ENCODE measurements at places on chromosomes 11 and 22.

GRCh38 chr11:122209619-122210366 lies 93.8 kb upstream of the BLID start:
- DNase-seq: no peak

GRCh38 chr11:34203377-34203871 lies 98.0 kb downstream of the NAT10 start:
- DNase-seq: no peak

GRCh38 chr11:116432301-116432700 lies 340.5 kb downstream of the BUD13 start:
- no peak for DNase-seq

DNA sequence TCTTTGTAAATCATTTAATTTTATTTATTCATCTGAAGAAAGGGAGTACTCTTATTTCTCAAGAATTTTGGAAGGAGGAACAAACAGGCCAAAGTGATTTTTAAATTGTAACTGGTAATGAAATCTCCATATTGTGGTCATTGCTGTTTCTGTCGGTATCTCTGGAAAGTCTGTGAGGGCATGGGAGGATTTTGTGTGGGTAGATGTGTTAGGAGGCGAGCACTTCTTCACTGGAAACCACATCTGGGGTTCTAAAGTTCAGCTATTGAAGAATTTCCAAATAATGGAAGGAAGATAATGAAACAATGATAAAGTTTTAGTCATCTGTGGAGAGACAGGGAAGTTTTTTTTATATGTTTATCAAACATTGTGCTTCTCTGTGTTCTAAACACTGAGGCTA lies 6.6 kb downstream of the TRIM34 start:
- no peak for DNase-seq

GRCh38 chr11:117884994-117885393 lies 8.5 kb upstream of the FXYD6 start:
- DNase-seq: peak; percentile 15

- no peak for DNase-seq
Observed at GRCh38 chr22:33909911-33910310, 10.4 kb downstream of the LARGE1 start.

All from fibroblast of skin of left biceps (primary cell).